Nucleus accumbens (tissue), 56 donors: ENCODE measurements at places on chromosomes 12 and 14.
A peak's percentile ranks its signal among the peaks of the same experiment; 100 is the strongest.

- no peak for DNase-seq
These were observed 6.1 kb upstream of the SERPINA11 start for GRCh38 chr14:94458558-94459205.

DNA sequence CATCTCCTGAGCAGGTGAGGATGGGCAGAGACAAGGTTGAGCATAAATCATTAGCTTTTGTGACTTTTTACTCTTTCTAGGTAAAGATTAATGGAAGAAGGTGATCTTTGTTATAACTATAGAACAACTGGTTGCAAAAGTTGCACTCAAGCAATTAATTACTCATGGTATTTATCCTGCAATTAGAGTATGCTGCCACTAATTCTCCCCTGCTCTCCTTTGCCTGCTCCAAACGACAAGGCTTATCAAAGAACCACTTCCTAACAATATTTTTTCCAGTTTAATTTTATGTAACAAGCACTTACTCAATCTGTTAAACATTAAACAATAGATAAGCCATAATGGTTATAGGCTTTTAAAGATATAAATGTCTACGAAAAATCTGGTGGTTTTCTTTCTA, 189.9 kb upstream of the PELI2 start:
- DNase-seq: no peak

DNA sequence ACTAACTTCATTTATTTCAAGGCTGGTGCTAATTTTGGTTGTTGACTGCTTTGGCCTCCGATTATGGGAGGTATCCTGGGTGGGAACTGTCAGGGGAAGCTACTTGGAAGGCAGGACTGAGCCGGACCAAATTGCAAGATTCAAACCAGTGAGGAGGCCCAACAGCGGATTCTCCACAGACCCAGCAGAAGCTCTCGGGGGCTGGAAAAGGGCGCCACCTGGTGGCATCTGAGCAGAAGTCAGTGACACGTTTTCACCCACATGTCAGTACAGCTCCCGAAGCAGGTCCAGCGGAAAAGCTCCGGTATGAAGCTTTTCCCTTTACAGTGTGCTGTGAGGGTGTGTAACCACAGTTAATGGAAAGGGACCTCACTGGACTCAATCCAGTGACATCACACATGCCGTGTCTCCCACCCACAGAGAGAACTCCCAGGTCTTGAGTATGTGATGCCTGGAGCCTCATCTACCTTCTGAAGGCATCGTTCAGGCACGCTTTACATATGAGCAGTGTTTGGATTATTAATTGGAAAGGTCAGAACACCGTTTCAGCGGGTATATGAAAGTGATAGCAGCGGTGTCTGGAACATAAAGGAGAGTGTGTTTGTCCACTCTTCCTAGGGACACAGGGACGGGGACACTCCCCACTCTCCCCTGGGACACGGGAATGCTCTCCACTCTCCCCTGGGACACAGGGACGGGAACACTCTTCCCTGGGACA, 3.6 kb upstream of the P2RX2 start:
- peak; percentile 89 for DNase-seq

GRCh38 chr14:50865391-50866076, 6.3 kb upstream of the ABHD12B start:
- no peak for DNase-seq

DNA sequence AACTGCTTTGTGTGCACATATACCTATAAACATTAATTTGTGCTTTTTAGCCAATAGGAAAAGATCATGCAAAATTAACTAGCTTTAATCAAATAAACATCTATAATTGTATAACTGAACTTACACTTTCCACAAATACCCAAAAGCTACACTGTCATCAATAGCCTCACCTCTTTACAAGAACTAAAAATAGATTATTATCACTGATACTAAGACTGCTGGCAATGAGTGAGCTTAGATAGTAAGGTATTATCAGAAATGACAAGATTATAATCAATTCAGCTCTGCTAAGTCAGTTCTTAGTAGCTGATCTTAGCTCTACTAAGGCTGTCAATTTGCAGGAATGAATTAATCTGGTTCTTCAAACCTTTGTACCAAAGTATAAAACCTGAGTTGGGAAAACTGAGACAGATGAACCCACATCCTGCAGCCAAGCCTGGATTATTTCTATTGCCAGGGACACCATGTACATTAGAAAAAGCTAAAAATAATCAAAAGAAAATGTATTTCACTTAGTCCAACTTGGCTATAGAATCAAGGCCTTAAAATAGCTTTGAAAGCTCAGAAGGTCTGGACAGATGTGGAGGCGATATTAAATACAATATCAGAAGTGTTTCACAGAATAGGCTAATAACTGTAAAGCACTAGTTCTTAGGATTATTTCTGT, 5.2 kb downstream of the FKBP3 start:
- no peak for DNase-seq

DNA sequence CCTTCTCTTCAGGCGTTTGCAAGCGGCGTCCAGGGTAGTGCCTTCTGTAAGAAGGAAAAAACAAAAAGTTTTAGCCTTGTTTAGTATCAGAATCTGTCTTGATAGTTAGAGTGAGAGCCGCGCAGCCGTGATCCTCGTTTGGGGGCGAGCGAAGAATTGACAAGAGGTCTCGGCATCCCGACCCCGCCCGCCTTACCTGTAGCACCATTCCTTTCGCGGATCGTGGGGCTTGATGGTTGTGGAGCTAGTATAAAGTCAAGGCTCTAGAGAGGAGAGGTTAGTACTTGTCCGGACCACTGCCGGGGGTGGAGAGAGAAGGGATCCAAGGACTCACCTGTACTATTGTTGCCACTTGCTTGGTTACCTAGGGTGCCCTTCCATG, 494 bp downstream of the TMTC3 start:
- no peak for DNase-seq

DNA sequence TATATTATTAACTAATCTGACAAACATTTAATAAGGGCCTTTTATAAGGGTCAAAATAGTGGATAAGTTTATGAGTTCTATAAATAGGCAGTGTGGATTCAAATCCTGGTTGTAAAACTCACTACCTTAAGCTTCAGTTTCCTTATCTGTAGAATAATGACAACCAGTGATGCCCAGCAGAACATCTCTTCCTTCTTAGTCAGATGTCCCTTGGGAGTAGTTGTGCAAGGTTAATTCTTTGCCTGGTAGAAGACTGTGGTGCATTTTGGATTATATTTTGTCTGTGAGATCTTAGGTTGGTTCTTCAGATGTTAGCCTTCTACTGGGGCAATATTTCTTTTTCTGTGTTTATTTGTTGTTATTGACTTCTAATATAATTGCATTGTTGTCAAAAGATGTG, 59.5 kb downstream of the ARID2 start:
- no peak for DNase-seq

- DNase-seq: no peak
These were observed 56.1 kb downstream of the CDC42BPB start for GRCh38 chr14:103001226-103001625.

- DNase-seq: no peak
These were observed 50.6 kb downstream of the NCOR2 start for GRCh38 chr12:124516850-124517249.

GRCh38 chr12:93245543-93245942, 132.2 kb upstream of the NUDT4 start:
- DNase-seq: no peak

GRCh38 chr12:57202321-57202720, 14.3 kb upstream of the NXPH4 start:
- no peak for DNase-seq

GRCh38 chr12:110421701-110422100, 18.2 kb upstream of the ANAPC7 start:
- DNase-seq: no peak
